ENCODE measurements at places on chromosomes 2 and 18. TPM values are rescaled to one million over a fixed set of nuclear protein-coding genes. Genes with fewer than 3 reads are reported as not detected.

Gene RAX
- total RNA-seq: 2.0 TPM

Gene C2orf72
- 16.1 TPM for total RNA-seq

Gene AQP12A
- not detected for total RNA-seq

Gene ACMSD
- total RNA-seq: not detected

Gene FSIP2
- total RNA-seq: 3.3 TPM

Gene INHA
- total RNA-seq: 0.54 TPM

Gene DAW1
- 2.8 TPM for total RNA-seq

Gene HJURP
- total RNA-seq: 8.0 TPM

Gene LOXHD1
- total RNA-seq: 0.18 TPM

Gene LCT
- 0.09 TPM for total RNA-seq

Gene SLC5A7
- 3.1 TPM for total RNA-seq

Gene SH3RF3
- 3.5 TPM for total RNA-seq

Gene RUFY4
- not detected for total RNA-seq

Gene SERPINB10
- total RNA-seq: not detected

Gene HOXD4
- not detected for total RNA-seq

Gene CD8B
- 0.27 TPM for total RNA-seq

Gene SOWAHC
- total RNA-seq: 20.6 TPM

Gene CYBRD1
- total RNA-seq: 16.3 TPM

Gene KCNE4
- total RNA-seq: 1.5 TPM

Gene PROKR1
- 2.7 TPM for total RNA-seq

Gene PSMA8
- total RNA-seq: not detected

Gene CENPA
- total RNA-seq: 4.6 TPM

Gene FEZ2
- total RNA-seq: 60.2 TPM

Gene OTOS
- total RNA-seq: 1.4 TPM

Gene SNRNP27
- 38.4 TPM for total RNA-seq

Gene UGT1A10
- total RNA-seq: not detected

Gene NFU1
- total RNA-seq: 30.0 TPM

Gene SNTG2
- 4.9 TPM for total RNA-seq

Gene ACAA2
- total RNA-seq: 24.6 TPM

Gene RGPD5
- total RNA-seq: 122 TPM

Gene KLF7
- 60.2 TPM for total RNA-seq

Gene CCDC85A
- total RNA-seq: 25.3 TPM

Gene ANKRD36
- total RNA-seq: 274 TPM

Gene CNGA3
- 3.0 TPM for total RNA-seq

Gene ST8SIA3
- 32.3 TPM for total RNA-seq

Gene COLEC12
- total RNA-seq: 25.3 TPM

Gene SCN2A
- total RNA-seq: 117 TPM

Gene EFHD1
- total RNA-seq: 1.00 TPM

Gene FBXO36
- 8.1 TPM for total RNA-seq

Gene C1QL2
- total RNA-seq: 0.27 TPM

Gene HRH4
- total RNA-seq: 0.18 TPM

Gene SERPINB11
- total RNA-seq: not detected

Gene CHRND
- 0.18 TPM for total RNA-seq

Gene CBLN2
- total RNA-seq: 42.6 TPM

Gene NHEJ1
- 18.1 TPM for total RNA-seq

Gene KIAA2012
- total RNA-seq: 1.00 TPM

Gene COL4A3
- 5.4 TPM for total RNA-seq

Gene VIT
- total RNA-seq: 3.4 TPM

Gene TUBA4B
- not detected for total RNA-seq

Gene DPYSL5
- total RNA-seq: 90.2 TPM

Gene ABCB11
- total RNA-seq: 2.6 TPM

Gene SELENOI
- 48.8 TPM for total RNA-seq

Gene DYNAP
- total RNA-seq: not detected

Gene MLPH
- total RNA-seq: 1.2 TPM

Gene RAD51AP2
- total RNA-seq: 0.54 TPM

Gene BMP10
- total RNA-seq: not detected

Gene TMEM17
- total RNA-seq: 2.6 TPM

Gene GPN1
- 27.9 TPM for total RNA-seq

Gene ELP2
- 134 TPM for total RNA-seq

Data from cerebellum (tissue), 4 donors.